Glutamatergic neuron (in vitro differentiated cells): ENCODE measurements at places on chromosomes 5 and 9. TPM values are rescaled to one million over a fixed set of nuclear protein-coding genes. Genes with fewer than 3 reads are reported as not detected.

- no peak for DNase-seq
These were observed 12.6 kb upstream of the PAX5 start for GRCh38 chr9:37046683-37047082.

DNA sequence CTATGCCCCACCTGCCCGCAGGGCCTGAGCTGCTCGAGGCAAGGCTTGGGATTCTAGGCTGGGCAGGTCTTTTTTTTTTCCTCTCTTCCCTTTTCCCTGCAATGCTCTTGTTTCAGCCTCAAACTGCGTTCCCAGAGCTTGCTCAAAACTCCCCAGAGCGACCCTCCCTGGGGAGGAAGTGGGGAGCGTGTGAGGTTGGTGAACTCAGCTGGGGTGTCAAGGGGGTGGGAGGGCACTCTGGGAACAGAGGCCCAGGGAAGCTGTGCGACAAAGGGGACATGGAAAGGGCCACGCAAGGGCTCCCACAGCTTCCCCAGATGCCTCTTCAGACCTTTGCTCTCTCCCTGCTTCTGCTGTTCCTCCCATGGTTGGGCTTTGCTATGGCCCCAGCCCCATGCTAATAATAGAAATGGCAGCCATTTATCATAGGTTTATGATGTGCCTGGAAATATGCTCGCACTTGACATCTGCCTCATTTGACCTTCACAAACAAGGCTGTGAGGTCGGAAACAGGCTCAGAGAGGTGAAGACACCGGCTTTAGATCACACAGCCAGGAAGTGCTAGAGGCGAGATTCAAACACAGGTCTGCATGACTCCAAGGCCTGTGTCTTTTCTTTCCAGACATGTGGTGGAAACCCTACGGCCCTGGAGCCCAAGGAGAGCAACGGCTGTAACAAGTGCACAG, 40.9 kb upstream of the IL17B start:
- DNase-seq = no peak

TMEM174 gene
- not detected for total RNA-seq

GRCh38 chr5:157858527-157859226, at the start of gene CLINT1:
CLINT1 (minus strand) TSS chr5:157859145; CDS start chr5:157858970, 175 bp downstream.
- peak; percentile 95 for DNase-seq

IL3 gene
- not detected for total RNA-seq

GRCh38 chr5:123907349-123907748, 395.4 kb downstream of the CSNK1G3 start:
- no peak for DNase-seq

DNA sequence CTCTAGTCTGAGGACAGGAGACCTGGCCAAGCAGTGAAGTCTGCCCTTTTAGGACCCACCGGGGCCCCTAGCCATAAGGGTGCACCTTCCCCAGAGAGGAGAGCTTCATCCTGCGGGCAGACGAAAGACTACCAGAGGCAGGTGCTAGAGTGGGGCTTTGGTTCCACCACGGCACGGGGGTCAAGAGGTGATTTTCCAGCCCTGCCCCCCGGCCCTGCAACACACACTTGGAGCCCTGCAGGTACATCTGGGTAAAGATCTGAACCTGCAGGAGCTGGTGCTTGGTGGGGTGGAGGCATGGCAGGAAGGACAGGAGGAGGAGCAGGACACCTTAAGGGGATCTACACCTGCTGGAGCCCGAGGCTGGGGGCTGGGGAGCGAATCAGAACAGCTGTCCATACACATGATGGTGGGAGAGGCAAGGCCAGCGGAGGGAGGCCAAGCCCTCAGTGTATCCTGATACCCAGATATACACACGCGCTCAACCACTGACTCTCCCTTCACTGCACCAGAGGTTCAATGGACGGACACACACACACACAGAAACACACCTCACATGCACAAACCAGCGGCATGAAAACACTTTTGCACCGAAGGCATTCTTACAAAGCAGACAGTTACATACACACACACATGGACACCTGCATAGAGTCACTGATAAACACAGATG, 98.4 kb upstream of the MVB12B start:
- DNase-seq = no peak

DNA sequence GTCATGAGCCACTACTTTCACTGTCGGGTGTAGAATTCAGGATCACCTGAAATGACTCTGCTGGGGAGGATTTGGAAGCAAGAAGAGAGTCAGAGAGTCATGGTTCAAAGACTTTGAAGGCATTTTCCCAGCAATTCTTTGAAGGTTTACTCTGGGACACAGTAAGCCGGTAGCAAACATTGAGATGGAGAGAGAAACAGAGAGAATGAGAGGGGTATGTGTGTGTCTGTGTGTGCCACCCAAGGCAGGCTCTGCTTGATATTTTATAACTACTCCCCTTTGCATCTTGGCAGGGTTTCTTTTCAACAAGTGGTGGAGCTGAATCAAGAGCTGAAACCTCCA, 89.8 kb downstream of the ANKRD55 start:
- DNase-seq = no peak

GRCh38 chr9:4222357-4222756, 77.5 kb downstream of the GLIS3 start:
- DNase-seq = no peak

DNA sequence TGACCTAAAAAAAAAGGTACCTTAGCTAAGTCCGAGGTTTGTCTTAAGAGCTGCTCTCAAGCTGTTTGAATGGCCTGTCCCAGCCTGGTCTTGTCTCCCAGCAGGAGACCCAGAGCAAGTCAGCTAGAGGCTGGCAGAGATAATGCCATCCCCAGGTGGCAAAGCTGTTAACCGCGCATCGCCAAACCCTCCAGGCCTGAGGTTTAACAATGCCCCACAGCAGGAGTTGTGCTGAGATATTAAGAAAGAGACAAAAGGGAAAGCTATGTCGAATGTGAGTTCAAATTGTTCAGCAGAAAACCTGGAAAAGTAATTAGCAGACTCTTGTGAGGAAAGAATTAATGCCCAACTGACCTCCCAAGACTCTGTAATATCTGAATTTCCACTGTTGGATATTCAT, 187.1 kb downstream of the FSTL4 start:
- no peak for DNase-seq

DNA sequence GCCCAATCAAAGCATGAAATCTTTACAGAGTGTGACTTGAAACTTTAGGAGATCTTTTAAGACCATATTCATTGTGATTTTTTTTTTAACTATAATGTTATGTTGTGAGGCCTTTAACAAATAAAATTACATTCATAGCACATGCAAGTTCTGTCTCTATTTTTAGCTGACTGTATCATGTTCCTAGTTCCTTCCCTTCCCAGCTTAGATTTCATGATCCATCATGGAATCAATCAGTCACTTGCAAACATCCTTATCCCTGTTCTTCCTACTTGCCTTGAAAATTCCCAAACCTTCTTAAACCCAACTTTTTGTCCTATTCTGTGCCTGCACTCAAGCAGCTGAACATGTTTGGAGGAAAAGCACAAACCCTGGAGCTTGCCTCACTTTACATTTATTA, 141.8 kb downstream of the DMXL1 start:
- DNase-seq = no peak

C1QTNF3 gene
- 9.0 TPM for total RNA-seq

AUH gene
- total RNA-seq = 28.5 TPM

STC2 gene
- 14.0 TPM for total RNA-seq

F2RL1 gene
- total RNA-seq = 0.42 TPM

- DNase-seq = no peak
These were observed 28.5 kb downstream of the ESM1 start for GRCh38 chr5:54956922-54957321.

SPINK13 gene
- not detected for total RNA-seq

DNA sequence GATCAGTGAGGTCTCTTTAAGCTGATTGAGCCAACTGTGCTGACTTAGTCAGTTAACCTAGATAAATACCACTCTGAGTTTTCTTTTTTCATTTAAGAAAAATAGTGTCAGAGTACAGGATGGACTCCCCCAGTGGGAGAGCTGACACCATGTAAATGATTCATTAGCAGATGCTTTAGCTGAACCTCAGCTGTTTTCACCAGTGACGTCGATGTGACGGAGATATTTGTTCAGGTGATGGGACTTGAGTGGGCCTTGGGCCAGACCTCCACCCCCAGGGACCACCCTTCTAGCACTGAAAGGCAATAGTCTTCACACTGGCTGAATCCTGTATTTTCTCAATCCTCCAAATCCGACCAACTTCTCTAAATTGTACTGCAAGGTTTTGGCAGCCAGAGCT, 196.1 kb downstream of the GAS1 start:
- no peak for DNase-seq

MLANA gene
- not detected for total RNA-seq

GRCh38 chr5:64161420-64161819, 4.2 kb upstream of the RNF180 start:
- no peak for DNase-seq

GRCh38 chr9:131167146-131167692, 41.8 kb downstream of the NUP214 start:
- no peak for DNase-seq

DNA sequence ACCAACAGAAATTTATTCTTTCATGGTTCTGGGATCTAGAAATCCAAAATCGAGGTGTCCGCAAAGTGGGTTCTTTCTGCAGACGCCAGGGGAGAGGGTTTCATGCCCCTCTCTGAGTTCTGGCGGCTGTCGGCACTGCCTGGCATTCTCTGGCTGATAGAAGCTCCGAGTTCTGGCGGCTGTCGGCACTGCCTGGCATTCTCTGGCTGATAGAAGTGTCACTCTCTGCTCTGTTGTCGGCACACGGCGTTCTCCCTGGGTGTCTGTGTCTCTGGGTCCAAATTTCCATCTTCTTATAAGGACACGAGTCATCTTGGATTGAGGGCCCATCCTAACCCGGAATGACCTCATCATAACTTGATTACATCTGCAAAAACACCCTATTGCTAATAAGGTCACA, 7.6 kb downstream of the GFI1B start:
- no peak for DNase-seq

GRCh38 chr9:133455936-133456335, 3.8 kb upstream of the CACFD1 start:
- no peak for DNase-seq

GRCh38 chr9:116209414-116210116, 56.0 kb downstream of the PAPPA start:
- no peak for DNase-seq

DNA sequence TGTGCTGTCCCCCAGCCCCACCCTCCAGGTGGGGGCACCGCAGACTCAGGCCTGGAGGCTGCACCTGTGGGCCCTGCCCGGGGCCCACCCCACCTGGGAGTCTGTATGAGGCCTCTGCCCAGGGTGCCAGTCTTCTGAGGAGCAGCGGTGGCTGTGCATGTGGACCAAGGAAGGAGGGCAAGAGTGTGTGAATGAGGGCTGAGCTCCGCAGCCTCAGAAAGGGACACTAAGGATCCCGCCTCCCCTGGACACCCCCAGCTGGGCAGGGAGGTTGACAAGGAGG, 19.1 kb downstream of the FGD3 start:
- no peak for DNase-seq

DNA sequence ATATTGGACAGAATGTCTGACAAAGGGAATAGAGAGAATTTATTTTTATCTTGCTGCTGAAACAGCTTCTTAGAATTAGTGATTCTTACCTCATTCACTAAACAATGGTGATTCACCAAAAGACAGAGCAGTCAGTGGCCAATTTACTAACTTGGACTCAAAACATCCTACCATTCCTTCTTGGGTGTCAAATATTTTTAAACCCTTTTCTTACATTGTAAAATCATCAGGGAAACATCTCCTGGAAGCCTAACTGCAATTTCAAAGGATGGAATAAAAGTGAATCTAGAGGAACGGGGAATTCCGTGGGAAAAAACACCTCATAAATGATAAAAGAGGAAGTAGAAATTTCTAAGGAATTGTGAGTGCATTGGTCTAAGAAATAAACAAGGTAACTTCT, 97.7 kb downstream of the LHFPL2 start:
- DNase-seq = no peak

CLTA gene
- total RNA-seq = 164 TPM

DNA sequence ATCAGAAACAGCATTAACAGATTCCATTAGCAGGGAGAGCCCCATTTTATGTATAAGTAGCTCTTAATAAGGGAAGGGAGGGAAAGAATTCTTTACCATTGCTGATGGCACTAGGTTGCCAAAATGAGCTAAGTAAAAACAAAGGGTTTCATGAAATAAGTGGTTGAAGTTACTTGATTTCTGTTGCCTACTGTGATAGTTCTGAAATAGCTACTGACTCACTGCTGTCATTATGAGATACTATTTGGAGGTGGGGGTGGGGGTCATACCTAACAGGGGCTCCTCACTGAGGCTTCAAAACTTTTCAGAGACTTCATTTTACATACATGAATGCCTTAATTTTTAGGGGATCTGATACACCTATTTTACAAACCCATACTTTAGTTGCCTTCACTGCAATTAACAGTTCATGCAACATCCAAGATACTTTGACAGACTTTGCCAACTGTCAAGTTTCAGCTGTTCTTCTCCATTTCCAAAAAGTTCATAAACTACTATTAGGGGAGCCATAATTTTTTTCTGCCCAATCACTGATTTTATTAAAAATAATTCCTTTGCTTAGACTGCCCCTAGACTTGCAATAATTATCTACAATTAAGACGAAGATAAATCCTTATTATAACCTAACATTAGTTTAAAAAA, 4.6 kb downstream of the HOMER1 start:
- DNase-seq = no peak
